ENCODE measurements at places on chromosomes 1 and 21. TPM values are rescaled to one million over a fixed set of nuclear protein-coding genes. Genes with fewer than 3 reads are reported as not detected.
A peak's percentile ranks its signal among the peaks of the same experiment; 100 is the strongest.

Gene OR2M3
- total RNA-seq = not detected

- no peaks in the 10 kb centered on the region for H3K27me3 ChIP-seq
- no peak overlapping the region for H3K4me3 ChIP-seq
- H3K36me3 ChIP-seq = no peaks in the 10 kb centered on the region
- no peak overlapping the region for H3K27ac ChIP-seq
- H3K4me1 ChIP-seq = no peaks in the 10 kb centered on the region
Measured at GRCh38 chr1:72462186-72462905, 180.0 kb upstream of the NEGR1 start.

- no peak for DNase-seq
- no peaks in the 10 kb centered on the region for H3K36me3 ChIP-seq
- H3K27ac ChIP-seq = no peak overlapping the region
- H3K4me1 ChIP-seq = peaks cover 4% of the 10 kb centered on the region
- peaks cover 57% of the 10 kb centered on the region for H3K27me3 ChIP-seq
Measured at GRCh38 chr21:43853851-43854772, 10.9 kb upstream of the AGPAT3 start.

- DNase-seq = no peak
- H3K4me3 ChIP-seq = no peak overlapping the region
- no peaks in the 10 kb centered on the region for H3K36me3 ChIP-seq
- H3K27ac ChIP-seq = no peak overlapping the region
Measured at GRCh38 chr1:116540088-116540487, 30.7 kb downstream of the CD58 start.

Gene TMEM59
- total RNA-seq = 138 TPM

Gene TSPAN1
- total RNA-seq = 0.54 TPM

Gene ATAD3C
- total RNA-seq = 3.1 TPM

- peaks cover 3% of the 10 kb centered on the region for H3K36me3 ChIP-seq
- no peak overlapping the region for H3K27ac ChIP-seq
Measured at GRCh38 chr1:230109895-230110667, 43.0 kb downstream of the GALNT2 start.

DNA sequence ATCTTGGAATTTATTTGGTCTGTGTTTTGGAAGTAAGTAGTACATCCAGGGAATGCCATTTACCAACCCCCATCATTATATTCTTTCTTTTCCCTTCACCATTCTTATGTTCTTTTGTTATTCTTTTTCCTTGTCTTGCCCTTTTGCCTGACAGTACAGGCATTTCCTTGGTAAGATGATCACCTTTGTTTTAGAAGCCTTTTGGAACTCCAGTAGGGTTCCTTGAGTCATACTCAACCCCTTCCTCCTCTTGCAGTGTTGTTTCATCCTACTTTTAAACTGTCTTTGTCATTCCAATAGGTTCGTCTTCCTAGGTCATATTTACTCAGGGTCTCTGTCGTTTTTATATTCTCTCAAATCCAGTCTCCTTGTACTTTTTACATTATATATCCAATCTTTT is 9.2 kb downstream of the MRPS21 start:
- no peak overlapping the region for H3K27ac ChIP-seq
- no peak for DNase-seq
- H3K27me3 ChIP-seq = no peaks in the 10 kb centered on the region
- peaks cover 32% of the 10 kb centered on the region for H3K36me3 ChIP-seq
- H3K4me1 ChIP-seq = no peaks in the 10 kb centered on the region

GRCh38 chr21:19608101-19608621 is 1204.6 kb upstream of the TMPRSS15 start:
- no peak for DNase-seq
- no peak overlapping the region for H3K27ac ChIP-seq
- H3K4me1 ChIP-seq = no peaks in the 10 kb centered on the region
- H3K36me3 ChIP-seq = no peaks in the 10 kb centered on the region
- H3K27me3 ChIP-seq = no peaks in the 10 kb centered on the region

- peaks cover 8% of the 10 kb centered on the region for H3K4me1 ChIP-seq
- no peak overlapping the region for H3K4me3 ChIP-seq
- H3K36me3 ChIP-seq = no peaks in the 10 kb centered on the region
Measured at GRCh38 chr1:147757015-147757990, 3.1 kb downstream of the GJA5 start.

GRCh38 chr21:19899645-19900044 is 1098.6 kb upstream of the NCAM2 start:
- H3K4me1 ChIP-seq = no peaks in the 10 kb centered on the region
- no peaks in the 10 kb centered on the region for H3K36me3 ChIP-seq
- H3K4me3 ChIP-seq = no peak overlapping the region
- H3K27ac ChIP-seq = no peak overlapping the region
- H3K27me3 ChIP-seq = no peaks in the 10 kb centered on the region
- DNase-seq = no peak

Gene AMY2A
- total RNA-seq = 0.98 TPM

Gene TMEM63A
- 390 TPM for total RNA-seq

- no peaks in the 10 kb centered on the region for H3K27me3 ChIP-seq
- no peaks in the 10 kb centered on the region for H3K4me1 ChIP-seq
- H3K4me3 ChIP-seq = no peak overlapping the region
- no peaks in the 10 kb centered on the region for H3K36me3 ChIP-seq
- H3K27ac ChIP-seq = no peak overlapping the region
- DNase-seq = no peak
Measured at GRCh38 chr1:115191691-115192090, 102.4 kb upstream of the TSPAN2 start.

Gene PADI4
- total RNA-seq = 1.0 TPM

- DNase-seq = no peak
- peaks cover 33% of the 10 kb centered on the region for H3K27me3 ChIP-seq
- H3K27ac ChIP-seq = no peak overlapping the region
- H3K4me1 ChIP-seq = peaks cover 8% of the 10 kb centered on the region
- H3K4me3 ChIP-seq = no peak overlapping the region
- no peaks in the 10 kb centered on the region for H3K36me3 ChIP-seq
Measured at GRCh38 chr21:33110340-33110715, 40.4 kb downstream of the OLIG1 start.

GRCh38 chr1:21022279-21023040 is 154.2 kb downstream of the EIF4G3 start:
- DNase-seq = peak; percentile 5
- H3K4me1 ChIP-seq = peaks cover 3% of the 10 kb centered on the region
- H3K27me3 ChIP-seq = no peaks in the 10 kb centered on the region

DNA sequence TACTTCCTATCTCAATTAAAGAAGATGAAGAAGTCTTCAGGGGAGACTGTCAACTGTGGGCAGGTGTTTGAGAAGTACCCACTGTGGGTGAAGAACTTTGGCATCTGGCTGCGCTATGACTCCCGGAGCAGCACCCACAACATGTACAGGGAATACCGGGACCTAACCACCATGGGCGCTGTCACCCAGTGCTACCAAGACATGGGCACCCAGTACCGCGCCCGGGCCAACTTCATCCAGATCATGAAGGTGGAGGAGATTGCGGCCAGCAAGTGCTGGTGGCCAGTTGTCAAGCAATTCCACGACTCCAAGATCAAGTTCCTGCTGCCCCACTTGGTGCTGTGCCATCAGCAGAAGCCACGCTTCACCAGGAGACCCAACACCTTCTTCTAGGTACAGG is 15.5 kb upstream of the RNF19B start:
- DNase-seq = no peak
- peaks cover 12% of the 10 kb centered on the region for H3K4me1 ChIP-seq
- no peaks in the 10 kb centered on the region for H3K27me3 ChIP-seq
- H3K4me3 ChIP-seq = no peak overlapping the region
- no peaks in the 10 kb centered on the region for H3K36me3 ChIP-seq

Gene FABP3
- 0.53 TPM for total RNA-seq

DNA sequence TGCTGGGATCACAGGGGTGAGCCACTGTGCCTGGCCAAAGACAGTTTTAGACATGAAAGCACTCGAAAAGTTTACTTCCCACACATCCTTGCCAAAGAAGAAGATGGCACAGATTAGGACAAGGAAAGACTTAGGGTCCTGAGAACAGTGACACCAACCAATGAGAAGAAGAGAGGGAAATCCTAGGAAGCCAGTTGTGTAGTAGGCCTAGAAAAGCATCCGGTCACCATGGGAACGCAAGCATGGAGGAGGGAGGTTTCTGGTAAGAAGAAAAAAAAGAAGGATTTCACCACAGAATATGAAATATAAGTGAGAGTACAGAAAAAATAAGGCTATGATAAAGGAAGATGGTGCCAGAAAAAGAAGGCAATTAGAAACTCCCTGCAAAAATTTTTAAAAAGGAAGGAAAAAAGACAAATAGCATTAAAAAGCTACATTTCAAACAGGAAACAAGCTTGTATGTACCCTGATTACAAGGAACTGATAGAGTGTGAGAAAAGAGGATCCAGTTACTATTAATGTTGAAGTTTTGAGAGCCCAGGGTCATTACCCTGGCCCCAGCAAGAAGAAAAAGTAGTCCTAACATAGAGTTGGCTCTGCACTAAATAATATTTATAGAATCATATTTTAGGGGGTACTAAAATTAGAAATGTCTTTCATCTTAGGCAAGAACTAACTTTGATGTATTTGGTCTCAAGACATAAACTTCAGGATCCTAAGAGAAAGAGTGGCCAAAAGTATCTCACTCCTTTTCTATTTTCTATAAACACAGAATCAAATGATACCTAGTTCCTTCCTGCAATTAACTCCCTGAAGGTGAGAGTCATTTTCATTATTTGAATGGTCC is 16.1 kb downstream of the DIPK1A start:
- no peak overlapping the region for H3K27ac ChIP-seq
- H3K27me3 ChIP-seq = no peaks in the 10 kb centered on the region
- DNase-seq = no peak

DNA sequence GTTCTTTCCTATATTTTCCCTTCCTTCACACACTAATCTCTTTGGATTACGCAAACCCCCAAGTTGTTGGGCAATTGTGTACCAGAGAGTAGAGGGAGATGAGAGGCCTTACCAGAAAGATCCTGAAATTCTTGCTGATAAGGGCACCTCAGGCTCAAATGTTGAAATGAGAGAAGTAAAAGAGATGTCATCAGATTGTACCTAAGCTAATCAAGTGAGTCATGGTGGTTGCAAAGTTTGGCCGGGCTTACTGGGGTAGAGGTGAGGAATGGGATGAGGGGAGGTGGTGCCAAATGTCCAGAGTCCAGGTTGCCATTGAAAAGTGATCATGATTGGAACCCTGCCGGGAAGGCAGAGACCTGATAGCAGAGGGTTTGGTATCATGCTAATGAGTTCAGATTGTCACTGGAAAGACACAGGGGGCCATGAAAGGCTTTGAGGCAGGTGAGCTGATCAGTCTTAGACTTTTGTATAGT is 43.1 kb downstream of the OPTC start:
- no peak overlapping the region for H3K27ac ChIP-seq
- DNase-seq = no peak
- no peaks in the 10 kb centered on the region for H3K36me3 ChIP-seq
- H3K4me1 ChIP-seq = no peaks in the 10 kb centered on the region
- H3K4me3 ChIP-seq = no peak overlapping the region

Gene MIXL1
- not detected for total RNA-seq

Measured in T-cell (primary cell).